ENCODE measurements at places on chromosomes 2 and 18.

DNA sequence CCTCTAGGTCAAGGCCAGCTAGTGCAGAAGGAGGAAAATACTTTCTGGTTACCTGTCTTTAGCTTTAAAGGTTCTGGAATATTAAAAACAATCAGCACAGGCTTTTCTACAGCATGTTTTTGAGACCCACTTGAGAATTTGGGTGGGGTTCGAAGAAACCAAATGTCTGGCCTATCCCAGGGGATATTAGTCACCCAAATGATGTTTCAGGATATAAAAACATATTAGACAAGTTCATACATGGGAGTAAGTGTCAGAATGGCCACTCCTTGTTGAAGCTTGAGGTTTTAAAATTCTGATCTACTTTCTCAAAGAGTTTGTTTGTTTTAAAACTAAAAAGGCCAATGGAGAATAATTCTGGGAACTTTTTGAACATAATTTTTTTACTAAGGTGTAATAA lies 158.6 kb upstream of the DLX2 start:
- no peak for DNase-seq

GRCh38 chr2:3839476-3839875 lies 136.1 kb downstream of the DCDC2C start:
- DNase-seq = no peak

DNA sequence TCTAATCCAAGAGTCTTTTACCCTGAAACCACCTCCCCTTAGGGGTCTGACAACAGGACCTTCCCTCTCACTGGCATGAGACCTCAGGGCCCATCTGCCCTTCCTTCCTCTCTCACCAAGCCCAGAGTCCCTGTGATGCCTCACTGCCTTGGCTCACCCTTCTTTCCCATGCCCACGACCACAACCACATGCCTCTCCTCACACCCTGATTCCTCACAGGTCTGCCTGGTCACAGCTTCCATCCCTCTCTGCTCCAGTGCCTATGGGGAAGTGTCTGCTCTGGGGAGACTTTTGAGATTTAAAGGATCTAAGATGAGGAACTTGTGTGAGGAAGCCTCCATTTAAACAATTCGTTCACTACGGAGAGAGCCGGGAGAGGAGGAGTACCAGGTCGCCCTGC lies 98.9 kb upstream of the SH3BP4 start:
- DNase-seq = no peak

- no peak for DNase-seq
Measured at GRCh38 chr2:74515271-74515980, 1.2 kb downstream of the TLX2 start.

DNA sequence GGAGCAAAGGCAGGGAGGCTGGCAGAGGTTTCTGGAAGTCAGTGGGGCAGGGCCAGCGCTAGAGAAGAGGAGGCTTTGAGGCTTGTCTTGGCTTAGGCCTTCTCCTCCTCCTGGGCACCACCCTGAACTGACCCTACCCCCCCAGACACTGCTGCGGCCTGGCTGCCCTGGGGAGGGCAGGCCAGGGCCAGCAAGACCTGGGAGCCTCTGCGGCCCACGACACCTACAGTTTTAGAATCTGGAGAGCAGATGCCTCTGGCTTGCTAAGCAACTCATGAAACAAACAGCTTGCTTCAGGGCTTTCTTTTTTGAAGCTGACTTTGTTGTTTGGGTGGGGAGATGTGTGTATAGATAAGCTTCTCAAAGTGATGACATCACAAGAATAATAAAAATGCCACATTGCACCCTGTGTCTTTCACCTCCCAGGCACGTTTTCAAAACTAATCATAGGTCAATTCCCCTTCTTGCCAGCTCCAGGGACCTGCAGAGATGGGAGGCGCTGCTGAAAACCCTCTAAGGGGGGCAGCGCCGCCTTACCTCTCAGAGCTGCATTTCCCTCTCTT lies 46.2 kb upstream of the SMAD7 start:
- no peak for DNase-seq

- DNase-seq = no peak
Measured at GRCh38 chr2:219010162-219010756, 17.0 kb upstream of the CRYBA2 start.

DNA sequence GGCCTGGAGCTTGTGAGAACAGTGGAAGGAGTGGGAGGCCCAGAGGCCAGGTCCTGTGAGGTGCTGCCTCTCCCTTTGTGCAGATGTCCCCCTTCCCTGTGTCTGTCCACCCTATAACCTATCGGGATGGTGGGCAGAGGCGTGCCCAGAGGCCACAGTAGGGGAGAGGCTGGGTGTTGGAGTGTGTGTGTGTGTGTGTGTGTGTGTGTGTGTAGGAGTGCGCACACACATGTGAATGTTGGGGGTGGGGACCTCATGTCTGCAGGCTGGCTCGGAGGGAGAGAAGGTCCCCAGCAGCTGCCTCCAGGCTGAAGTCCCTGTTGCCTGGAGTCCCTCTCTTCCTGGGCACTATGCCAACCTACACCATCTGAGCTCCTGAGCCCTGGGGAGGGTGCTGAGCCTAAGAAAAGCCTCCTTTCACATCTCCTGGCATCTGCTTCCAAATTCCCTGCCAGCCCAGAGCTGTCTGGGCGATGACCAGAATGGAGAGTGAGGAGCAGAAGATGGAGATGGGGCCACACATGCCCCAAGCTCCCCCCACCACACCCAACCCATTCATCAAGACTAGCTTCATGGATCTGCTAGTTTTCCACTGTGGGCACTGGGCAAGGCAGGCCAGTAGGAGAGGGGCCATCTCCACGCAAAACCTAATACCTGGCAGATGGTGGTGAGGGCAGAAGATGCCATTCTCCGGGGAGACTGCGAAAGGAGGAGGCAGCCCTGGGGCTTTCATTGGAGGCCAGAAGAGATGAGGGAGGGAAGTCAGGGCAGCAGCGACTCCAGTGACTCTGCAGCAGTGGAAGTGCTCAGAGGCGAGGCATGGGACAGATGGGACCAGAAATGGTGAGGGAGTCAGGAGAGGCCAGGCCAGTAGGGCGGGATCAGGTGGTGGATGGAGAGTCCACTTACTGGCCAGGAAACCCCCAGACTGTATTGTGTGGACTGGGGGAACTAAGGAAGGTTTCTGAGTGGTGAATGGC lies 20.3 kb downstream of the KCNK3 start:
- no peak for DNase-seq

GRCh38 chr18:55322178-55322735 lies 265.7 kb downstream of the TCF4 start:
- DNase-seq = no peak

GRCh38 chr2:1675633-1676032 lies 68.7 kb downstream of the PXDN start:
- DNase-seq = no peak

DNA sequence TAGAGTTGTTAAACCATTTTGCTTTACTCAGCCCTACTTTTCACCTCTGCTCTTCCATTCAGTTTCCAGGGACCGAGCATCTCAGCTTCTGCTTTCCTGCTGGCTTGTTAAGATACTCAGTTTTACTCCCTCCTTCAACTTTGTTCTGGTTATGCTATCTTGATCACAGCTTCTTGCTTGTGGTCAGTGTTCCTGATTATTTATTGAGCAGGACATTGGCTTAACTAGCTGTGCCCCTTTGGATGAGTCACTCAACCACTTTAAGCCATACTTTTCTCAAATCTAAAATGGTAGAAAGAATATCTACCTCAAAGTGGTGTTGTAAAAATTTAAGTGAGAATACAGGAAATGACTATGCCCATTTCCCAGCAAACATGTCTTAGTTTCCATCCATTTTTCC lies 124.0 kb downstream of the KYNU start:
- no peak for DNase-seq

DNA sequence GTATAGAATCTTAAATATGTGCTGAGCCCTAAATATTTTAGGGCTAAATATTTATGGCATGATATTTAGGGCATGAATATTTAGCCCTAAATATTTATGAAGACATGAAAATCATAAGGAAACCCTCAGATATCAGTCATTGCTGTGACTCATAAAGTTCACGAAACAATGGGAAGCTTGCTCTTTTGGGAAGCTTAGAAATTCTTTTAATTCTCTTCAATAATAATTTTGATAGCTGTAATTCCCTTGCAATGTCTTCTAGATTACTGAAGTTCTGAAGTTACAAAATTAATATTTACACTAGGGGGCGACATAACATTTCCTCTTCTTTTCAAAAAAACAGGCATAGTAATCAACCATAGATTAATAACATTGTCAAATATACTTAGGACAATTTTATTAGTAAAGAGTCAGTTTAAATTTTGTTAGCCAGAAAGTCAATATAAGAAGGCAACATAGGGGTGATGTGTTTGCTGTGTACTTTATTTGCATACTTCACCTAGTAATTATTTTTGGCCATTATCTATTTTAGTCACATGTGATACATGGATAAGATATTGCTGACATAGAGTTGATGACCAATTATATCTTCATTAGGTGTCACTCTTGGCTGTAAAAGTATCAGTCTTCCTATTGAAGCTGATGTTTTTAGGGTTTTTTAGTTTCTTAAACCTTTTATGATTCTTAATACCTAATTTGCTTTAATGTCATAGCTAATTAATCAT lies 13.2 kb downstream of the ZNF804A start:
- no peak for DNase-seq

DNA sequence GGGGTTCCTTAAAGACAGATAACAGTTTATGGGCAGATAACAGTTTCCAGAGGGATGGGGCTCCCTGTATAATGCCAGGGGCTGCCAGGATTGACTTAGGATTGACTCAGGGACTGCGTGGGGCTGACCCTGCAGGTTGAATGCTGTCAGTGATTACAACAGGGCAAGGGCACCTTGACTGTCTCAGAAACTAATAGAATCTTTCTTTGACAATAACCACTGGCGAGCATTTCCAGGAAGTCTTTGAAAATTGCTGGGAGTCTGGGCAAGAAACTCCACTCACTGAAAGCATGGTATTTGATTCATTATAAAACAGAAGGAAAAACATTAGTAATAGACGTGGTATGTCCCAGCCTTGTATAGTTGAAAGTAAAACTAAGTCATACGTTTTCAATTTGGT lies 101.0 kb downstream of the GPD2 start:
- DNase-seq = no peak

DNA sequence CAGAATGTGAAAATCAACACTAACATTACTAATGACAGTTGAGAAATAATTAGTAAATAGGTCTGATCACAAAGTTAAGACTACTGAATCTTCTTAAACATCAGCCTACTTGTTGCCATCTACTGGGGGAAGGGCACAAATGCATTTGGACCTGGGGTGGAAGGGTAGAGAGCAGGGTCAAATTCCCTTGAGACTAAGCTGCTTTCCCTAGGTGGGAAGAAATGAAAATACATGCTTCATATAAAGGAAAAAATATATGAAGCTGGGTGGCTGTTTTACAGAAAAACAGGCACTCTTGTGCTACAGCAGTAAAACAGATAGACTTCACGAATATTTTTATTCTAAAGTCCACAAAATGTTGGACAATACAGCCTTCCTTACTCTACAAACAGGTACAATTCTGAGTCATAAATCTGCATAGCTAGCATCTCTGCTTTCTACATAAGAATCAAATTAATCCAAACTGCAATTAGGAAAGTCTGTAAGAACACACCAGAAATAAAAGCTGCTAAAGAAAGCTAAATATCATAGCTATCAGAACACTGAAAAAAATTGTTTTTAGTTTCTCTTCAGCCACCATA lies 10.9 kb downstream of the TRIP12 start:
- DNase-seq = no peak

- no peak for DNase-seq
Measured at GRCh38 chr2:18464913-18465312, 95.5 kb downstream of the RDH14 start.

GRCh38 chr2:75411574-75411973 lies 149.2 kb downstream of the EVA1A start:
- no peak for DNase-seq

GRCh38 chr2:26682155-26682554 lies 10.4 kb upstream of the KCNK3 start:
- DNase-seq = no peak

- DNase-seq = no peak
Measured at GRCh38 chr2:96663829-96664228, 21.3 kb downstream of the FER1L5 start.

GRCh38 chr2:122034777-122035176 lies 279.3 kb downstream of the TSN start:
- no peak for DNase-seq

- DNase-seq = no peak
Measured at GRCh38 chr18:11502368-11502767, 107.0 kb upstream of the SLC35G4 start.

- DNase-seq = no peak
Measured at GRCh38 chr2:239574054-239574433, 173.2 kb upstream of the HDAC4 start.

GRCh38 chr2:22934747-22935146 lies 450.2 kb upstream of the KLHL29 start:
- no peak for DNase-seq

GRCh38 chr2:23235292-23235691 lies 149.7 kb upstream of the KLHL29 start:
- DNase-seq = no peak

GRCh38 chr2:31239593-31240177 lies 5.7 kb downstream of the EHD3 start:
- no peak for DNase-seq

DNA sequence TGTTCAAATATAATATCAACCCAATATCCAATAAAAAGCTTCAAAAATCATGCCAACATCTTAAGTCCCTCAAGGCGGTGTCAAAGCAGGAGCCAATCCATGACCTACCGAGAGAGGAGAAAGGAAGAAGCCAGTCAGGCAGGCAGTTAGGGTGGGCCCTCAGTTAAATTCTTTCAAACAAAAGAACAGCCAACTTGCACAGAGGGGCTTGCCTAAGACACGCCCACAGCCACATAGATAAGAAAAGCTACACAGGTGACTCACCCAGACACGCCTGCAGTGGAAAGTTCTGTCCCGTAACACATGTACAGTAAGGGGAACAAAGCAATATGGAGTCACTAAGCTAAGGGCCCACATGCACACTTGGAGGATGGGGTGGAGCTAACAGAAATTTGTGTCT lies 61.3 kb downstream of the SP110 start:
- DNase-seq = no peak

Data from activated CD4-positive, alpha-beta T cell treated with anti-CD3 and anti-CD28 coated beads for 24 hours (primary cell).